ENCODE measurements at places on chromosomes 13 and 19. TPM values are rescaled to one million over a fixed set of nuclear protein-coding genes. Genes with fewer than 3 reads are reported as not detected.

Gene FXYD3
- 2.8 TPM for total RNA-seq

Gene LRG1
- 0.09 TPM for total RNA-seq

Gene PLK5
- not detected for total RNA-seq

Gene SHISA2
- 1.7 TPM for total RNA-seq

Gene CACNG8
- total RNA-seq: 0.23 TPM

Gene OVOL3
- total RNA-seq: not detected
